ENCODE measurements at places on chromosomes 3 and 15.

GRCh38 chr3:32367442-32367841, 24.2 kb upstream of the CMTM7 start:
- DNase-seq, result no peak

DNA sequence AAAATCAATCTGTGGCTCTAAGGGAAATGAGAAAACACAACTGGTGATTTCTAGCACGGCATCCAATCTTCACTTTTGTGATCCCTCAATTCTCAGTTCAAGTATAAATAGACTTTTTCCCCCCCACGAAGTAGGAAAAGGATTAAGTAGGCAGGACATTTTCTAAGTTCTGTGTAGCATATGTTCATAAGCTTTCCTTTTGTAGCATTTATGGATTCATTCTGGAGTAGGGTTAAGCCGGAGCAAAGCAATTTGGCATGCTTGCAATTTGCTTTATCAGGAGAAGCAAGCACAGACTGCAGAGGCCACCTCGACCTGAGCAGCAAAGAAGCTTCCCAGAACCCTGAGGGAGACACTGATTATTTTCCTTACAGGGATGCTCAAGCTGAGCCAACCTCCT, 66.3 kb downstream of the FHIT start:
- no peak for DNase-seq

DNA sequence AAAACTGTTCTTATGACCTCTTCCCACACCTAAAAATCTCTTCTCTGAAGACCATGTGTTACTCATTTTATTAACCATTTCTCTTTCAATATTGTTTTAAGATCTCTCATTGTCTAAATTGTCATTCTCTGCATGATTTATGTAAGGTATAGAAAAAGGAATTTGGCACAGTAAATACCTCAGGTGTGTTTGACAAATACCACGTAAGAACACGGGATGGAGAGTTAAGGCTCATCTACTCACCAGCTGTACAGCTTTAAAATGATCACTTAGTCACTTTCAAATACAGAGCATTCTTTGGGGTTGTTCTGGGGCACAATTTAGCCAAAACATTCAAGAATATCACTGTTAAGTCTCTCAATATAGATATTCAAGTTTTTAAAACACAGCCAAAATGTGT, 627.1 kb downstream of the MCTP2 start:
- DNase-seq, result no peak

DNA sequence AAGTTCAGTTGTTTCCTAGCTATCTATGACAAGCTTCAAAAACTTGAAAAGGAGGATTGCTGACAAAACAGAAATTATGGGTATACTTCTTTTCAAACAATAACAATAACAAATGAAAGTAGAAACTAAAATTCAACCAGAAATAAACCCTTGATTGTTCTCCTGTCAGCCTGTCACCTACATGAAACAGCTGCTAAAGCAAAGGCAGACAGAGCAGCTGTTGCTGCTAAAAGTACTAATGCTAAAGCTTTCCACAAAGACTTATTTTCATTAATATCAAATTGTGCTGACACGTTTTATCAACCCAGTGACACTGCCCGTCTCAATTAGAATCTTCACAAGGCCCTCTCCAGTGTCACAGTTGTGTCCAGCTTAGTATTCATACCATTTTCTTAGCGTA, 533.2 kb upstream of the GBE1 start:
- DNase-seq, result no peak

DNA sequence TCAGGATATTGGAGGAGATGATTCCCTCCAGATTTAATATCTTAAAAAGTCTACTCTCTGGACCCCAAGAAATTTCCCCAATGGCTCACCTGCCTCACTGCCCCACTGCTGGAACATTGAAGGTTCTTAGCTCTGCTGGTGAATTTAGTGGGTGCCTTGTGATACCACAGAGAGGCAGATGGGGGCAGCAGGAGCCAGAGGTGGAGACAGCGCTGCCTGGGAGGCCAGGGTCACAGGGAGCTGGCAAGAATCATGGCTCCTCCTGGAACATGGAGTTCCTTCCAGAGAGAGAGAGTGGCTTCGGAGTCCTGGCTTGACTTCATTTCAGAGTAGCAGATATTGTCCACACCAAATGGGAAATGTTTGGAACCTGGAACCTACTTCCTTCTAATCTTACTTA, 263.5 kb upstream of the CFAP20DC start:
- peak; percentile 8 for DNase-seq

- DNase-seq, result no peak
Observed at GRCh38 chr3:122586098-122586497, 8.6 kb downstream of the PARP15 start.

DNA sequence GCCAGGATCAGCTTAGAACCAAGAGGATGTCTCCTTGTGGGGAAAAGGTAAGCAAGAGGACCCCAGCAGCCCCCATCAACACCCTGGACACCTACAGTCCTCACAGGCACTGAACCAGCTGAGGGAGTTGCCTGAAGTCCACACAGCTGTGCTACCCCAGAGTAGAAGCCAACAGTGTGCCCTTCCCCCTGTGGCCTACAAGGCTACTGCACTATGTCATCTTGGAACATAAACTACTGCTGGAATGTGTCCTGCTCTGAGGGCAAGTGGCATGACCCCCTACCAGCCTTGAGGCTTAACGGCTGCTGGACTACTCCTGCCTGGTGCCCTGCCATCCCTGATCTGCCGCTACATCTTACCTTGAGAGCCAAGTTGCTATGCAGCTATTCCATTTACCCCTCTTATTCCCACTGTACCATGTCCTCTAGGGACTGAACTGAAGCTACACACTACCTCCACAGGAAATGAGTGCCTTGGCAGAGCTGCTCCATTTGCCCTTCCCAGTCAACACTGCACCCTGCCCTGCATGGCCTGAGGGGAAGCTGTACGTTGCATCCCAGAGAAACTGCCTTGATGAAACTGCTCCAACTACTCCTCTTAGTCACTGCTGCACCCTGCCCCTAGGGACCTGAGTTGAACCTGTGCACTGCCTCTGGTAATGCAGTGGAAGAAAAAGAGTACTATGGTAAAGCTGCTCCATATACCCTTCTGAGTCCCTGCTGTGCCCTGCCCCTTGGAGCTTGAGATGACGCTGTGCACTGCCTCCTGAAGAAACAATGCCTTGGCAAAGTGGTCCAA, 40.2 kb upstream of the ATP13A5 start:
- DNase-seq, result no peak

- no peak for DNase-seq
Observed at GRCh38 chr15:96746665-96747064, 416.2 kb downstream of the NR2F2 start.

- DNase-seq, result no peak
Observed at GRCh38 chr3:186775999-186776398, 7.4 kb upstream of the EIF4A2 start.

DNA sequence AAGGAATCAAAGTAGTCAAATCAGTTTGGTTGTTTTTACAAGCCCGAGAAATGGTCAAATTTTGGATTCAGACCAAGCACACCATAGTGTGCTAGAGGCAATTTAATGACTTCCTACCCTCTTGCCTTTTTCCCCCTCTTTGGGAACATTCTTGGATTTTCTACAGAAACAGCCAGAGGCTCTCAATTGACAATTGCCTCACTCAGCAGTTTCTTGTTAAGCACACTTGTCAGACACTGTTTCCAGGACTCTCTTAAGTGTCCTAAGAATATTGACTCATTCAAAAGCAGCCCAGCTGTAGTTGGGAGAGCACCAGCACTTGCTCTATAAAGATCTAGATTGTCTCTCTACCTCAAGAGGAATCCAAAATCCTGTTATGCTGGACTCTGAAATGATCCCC, 1.5 kb upstream of the SLC35G2 start:
- DNase-seq, result no peak

DNA sequence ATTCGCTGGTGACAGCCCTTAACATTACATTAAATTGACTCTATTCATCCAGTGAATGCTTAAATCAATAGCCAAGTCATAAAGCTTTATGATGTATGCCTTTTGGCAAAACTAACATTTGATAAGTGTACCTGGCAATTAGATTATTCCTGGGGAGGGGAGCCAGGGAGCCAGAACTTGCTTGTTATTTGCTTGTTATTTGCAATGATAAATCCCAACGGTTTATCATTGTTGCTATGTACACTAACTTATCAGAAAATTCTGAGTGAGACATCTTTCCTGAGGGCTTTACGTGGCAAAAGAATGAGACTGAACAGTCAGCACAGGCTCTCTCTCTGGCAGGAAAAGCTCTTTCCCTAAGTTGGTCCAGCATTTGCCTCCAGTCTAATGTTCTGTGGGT, 35.8 kb upstream of the FBN1 start:
- DNase-seq, result no peak

DNA sequence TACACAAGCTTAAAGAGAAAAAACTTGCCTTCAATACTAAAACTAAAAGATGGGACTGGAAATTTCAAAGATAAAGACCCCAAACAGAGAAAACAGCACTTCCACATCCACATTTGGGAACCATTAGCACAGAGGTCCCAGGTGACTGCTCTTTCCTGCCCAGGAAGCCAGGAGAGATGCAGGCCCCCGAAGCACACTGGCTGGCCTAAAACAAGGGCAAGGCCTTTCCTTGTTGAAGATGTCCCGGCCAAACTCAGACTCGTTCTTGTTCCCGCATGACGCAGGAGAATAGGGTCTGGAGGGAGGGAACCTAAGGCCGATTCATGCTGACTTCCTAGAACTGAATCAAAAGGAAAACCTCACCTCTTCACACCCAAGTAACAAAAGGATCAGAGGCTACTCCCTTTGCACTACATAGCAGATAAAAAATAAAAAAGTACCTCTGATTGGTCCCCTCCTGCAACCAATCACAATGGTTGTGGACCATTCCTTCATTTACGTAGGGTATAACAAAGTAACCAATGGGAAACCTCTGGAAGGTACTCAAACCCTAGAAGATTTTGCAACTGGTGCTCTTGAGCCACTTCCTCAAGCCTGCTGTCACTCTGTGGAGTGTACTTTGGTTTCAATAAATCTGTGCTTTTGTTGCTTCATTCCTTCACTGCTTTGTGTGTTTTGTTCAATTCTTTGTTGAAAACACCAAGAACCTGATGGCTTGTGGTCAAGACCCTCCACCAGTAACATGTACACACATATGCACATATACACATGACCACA, 48.7 kb downstream of the EFCAB12 start:
- no peak for DNase-seq

GRCh38 chr3:42589382-42590109, 1.1 kb upstream of the SS18L2 start:
- no peak for DNase-seq

DNA sequence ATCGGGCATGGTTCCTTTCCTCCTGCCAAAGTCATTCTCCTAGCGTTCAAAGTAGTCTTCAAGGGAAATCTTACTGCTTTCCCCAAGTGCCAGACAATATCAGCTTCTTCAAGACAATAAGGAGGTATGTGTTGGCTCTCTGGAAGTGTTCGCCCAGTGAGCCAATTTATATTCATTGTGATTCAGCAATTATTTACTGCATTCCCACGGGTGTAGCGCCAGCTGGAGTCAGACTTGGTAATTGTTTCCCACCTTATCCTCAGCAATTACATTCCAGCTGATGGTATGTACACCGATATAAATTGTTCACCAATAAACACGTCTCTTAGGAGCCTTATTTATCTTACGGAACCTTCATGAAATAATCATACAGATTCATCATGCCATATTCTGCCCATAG, 103.6 kb upstream of the CTNNB1 start:
- DNase-seq, result no peak

- peak; percentile 79 for DNase-seq
Observed at GRCh38 chr3:138923531-138923994, 23.4 kb downstream of the FOXL2 start.

DNA sequence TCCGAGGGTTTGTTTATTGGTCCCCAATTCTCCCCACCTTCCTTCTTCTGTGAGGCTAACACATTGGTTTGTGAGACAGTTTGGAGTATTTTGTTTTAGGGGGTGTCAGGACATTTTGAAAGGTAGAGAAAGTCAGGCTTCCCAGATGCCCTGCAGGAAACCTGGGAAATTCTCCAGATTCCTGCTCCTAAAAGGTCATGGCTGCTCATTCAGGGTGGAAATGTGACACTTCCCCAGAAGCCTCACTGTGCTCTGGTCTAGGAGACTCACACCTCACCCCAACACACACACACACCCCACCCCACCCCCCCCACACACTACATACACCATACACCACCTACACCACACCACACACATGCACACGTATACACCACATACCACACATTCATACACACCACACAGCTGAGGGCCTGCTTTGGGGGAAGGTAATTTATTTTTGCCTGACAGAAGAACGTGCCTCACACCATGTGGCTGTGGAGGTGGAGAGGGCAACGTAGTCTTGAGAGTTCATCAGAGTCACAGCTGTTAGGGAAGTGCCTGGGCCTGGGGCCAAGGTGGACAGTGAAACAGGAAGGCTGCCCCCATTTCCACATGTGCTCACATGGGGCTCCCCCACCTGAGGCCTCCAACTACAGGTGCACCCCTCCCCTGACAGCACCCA, 40.4 kb upstream of the LIMD1 start:
- no peak for DNase-seq

- DNase-seq, result no peak
Observed at GRCh38 chr3:131535596-131535995, 32.8 kb upstream of the MRPL3 start.

DNA sequence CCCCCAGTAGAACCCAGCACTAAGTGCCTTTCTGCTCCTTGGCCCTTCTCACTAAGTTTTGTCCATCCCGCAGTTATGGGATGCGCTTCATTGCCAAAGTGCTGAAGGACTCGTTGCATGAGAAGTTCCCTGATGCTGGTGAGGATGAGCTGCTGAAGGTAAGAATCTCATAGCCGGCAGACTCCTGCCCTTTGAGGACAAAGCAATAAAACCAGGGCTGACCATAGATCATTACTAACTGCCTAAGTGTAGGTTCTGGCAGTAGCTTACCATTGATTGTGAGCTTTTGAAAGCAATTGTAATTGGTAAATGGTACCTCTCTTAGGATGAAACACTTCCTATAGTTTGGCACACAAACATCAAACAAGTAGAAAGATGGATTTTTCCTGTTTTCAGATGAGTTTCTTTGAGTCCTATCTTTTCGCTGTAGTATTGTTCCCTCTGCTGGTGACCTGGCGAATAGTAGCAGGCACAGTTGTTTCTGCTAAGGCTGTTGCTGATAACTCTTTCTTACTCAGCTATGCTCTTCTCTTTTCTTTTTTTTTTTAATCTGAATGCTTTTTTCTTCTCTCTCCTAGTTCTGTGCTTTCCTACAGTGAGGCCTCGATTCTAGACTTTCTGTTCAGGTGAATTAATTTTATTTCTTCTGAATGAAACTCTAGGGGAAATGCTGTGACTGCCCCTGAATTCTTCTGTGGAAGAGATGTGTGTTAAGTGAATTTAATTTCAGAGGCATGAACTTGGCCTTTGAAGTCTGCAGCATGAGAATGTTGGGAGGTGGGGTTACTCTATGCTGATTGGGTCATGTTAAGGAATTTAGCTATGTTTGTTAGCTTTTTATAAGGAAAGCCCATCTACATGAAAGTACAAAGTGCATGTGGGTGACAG, 47.4 kb upstream of the CRTC3 start:
- DNase-seq, result peak; percentile 43

- DNase-seq, result no peak
Observed at GRCh38 chr3:156727519-156728205, 53.3 kb downstream of the TIPARP start.

All from posterior cingulate gyrus (tissue), 11 donors.